ENCODE measurements at places on chromosomes 2 and 18.

DNA sequence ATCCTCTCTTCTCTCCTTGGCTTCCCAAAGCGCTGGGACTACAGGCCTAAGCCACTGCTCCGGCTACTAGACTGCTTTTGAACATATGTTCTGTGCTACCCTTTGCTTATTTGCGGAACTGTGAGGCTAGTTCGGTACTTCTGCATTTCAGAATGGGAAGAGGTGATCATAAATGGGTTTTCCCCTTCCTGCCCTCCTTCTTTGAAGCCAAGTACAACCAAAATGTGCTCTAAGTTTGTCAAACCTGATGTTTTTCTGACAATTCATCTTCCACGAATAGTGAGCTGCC, 1.7 kb upstream of the ESCO1 start:
- DNase-seq = no peak

DNA sequence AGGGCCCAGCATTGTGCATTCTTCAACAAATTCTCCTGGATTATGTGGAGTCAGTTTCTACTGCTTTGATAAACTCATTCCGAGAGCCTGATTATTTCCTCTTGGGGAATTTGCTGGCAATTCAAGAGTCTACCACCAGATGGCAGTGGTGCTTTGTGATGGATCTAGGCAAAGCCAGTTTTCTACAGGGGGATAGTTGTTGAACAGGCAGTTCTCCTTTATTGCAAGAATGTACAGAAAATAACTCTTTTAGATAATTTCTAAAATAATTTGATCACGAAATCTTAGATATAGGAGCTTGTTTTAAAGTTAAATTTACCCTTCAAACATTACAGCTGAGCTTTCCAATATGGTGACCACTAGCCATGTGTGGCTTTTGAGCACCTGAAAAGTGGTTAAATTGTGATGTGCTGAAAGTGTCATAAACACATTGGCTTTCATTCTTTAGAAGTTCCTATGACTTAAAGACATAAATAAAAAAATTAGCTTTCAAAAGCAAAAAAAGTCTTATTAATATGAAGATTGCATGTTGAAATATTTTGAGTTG, 66.7 kb upstream of the HAAO start:
- DNase-seq = peak; percentile 76

- no peak for DNase-seq
Observed at GRCh38 chr2:174605687-174606086, 8.1 kb upstream of the WIPF1 start.

DNA sequence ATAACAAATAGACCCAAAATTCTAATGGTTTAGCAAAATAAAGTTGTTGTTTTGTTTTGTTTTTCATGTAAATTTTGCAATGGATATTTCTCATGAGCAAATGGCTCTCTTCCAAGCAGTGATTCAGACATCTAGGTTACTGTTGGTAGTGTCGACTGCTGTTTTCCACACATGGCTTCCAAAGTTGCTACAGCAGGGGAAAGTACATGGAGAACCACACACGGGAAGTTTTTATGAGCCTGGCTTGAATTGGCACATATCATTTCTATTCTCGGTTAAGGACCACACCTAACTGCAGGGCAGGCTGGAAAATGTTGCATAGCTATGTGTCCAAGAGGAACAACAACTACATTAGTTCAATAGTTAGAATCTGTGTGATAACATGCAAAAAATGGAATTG, 262.1 kb downstream of the GALNT13 start:
- DNase-seq = no peak

- no peak for DNase-seq
Observed at GRCh38 chr2:156464106-156464505, 27.9 kb downstream of the GPD2 start.

GRCh38 chr2:210844016-210844415, 287.6 kb downstream of the CPS1 start:
- DNase-seq = no peak

GRCh38 chr2:224729435-224729834, 13.3 kb upstream of the CCDC195 start:
- no peak for DNase-seq
